ENCODE measurements at places on chromosomes 16 and 17. TPM values are rescaled to one million over a fixed set of nuclear protein-coding genes. Genes with fewer than 3 reads are reported as not detected.

Gene TVP23A
- total RNA-seq = 0.13 TPM

Gene AOC3
- 1.4 TPM for total RNA-seq

Gene KLHL10
- total RNA-seq = not detected

Gene SLC2A4
- total RNA-seq = 0.39 TPM

All from A549 treated with Hydrocortisone at 1 μM for 4 hours (cell line).